ENCODE measurements at places on chromosomes 7 and 10.
A peak's percentile ranks its signal among the peaks of the same experiment; 100 is the strongest.

- DNase-seq: no peak
Measured at GRCh38 chr10:110783509-110784107, 88.1 kb upstream of the PDCD4 start.

- DNase-seq: peak; percentile 63
Measured at GRCh38 chr7:17706734-17707133, 233.6 kb downstream of the SNX13 start.

GRCh38 chr7:96241855-96242254 lies 80.0 kb downstream of the SLC25A13 start:
- DNase-seq: no peak

DNA sequence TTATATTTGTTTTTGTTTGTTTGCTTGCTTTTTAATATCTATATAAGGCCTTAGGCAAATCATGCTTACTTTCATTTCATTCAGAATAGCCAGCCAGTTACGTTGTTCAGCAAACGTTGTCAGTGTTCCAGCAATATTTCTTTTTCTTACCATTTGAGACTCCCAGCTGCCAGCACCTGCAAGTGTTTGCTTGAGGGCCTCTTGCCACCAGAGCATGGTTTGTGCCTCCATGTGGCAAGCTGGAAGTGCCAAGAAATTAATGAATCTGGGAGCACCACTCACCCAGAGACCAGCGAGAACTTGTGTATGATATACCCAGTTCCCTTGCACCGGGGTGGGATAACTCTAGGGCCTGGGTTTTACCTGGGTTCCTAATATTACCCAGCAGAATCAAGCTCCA lies 177.1 kb upstream of the CSTF2T start:
- DNase-seq: no peak

- DNase-seq: no peak
Measured at GRCh38 chr7:11951909-11952308, 119.9 kb upstream of the THSD7A start.

- DNase-seq: peak; percentile 88
Measured at GRCh38 chr10:30353851-30354250, 4.8 kb upstream of the MTPAP start.

- peak; percentile 24 for DNase-seq
Measured at GRCh38 chr7:15561835-15562234, at the start of gene AGMO. AGMO (minus strand) TSS chr7:15562015.

DNA sequence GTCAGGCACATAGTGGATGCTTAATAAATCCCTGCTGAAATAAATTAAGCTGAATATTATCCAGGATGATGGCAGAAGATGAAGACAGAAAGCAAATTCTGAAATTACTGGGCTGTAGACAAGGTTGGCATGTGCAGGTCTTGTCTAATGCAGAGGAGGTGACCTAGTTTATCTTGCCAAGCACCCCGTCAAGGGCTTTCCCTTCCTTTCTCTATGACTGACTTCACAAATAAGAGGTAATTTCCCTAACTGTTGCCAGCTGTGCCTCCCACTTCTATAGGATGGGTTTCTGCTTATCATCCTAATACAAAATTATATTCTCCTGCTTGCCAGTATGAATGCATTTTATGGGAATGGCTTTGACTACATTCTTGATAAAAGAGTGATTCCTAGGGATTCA lies 38.0 kb downstream of the LHFPL3 start:
- DNase-seq: no peak

DNA sequence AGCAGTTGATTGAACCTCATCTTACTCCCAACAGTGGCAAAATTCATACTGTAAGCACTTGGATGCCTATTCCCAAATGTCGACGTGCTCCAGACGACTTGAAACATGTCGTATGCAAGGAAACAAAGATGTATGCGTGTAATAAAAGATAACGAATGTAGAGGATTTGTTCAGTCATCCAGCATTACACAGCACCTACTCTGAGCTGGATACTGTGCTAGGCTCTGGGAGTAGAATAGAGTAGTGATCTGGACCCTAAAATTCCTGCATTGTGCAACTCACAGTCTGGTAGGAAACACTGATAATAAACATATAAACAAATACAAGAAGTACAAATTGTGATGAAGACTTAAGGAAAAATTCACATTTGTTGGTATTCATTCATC lies 5.6 kb upstream of the TBX20 start:
- DNase-seq: no peak

DNA sequence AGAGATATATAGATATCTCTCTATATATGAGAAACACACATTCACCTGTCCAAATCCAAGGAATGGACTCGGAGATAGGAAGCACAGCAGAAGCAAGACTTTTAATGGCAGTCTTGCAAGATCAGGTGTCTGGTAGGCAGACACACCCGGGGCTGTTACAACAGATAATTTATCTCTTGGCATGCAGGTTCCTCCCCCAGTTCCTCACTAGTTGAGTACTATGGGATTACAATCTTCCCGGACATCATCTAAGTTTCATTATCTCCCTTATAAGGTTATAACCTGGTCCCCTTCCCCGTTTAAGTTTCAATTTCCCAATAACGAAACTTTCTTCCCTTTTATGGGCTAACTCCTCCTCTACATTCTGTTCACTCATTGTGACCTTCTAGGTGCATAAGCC lies 399.3 kb downstream of the PPP1R3A start:
- DNase-seq: no peak

DNA sequence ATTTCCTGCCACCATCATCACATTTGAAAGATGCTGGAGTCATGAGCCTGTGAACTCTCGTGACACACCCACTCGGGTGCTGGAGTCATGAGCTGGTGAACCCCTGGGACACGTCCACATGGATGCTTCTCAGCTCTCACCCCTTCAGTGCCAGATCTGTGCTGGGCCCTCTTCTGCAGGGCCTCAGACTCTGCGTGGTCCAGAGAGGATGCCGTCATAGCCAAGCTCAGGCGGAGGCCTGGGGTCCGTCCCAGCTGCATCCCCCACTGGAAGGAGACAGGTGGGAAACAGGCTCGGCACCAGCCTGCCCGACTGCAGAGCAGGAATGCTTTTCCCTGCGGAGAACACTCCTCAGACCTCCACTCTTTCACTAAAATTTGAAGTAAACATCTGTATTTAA lies 156.5 kb upstream of the PPP2R2D start:
- DNase-seq: no peak

- no peak for DNase-seq
Measured at GRCh38 chr10:72076756-72077155, 11.6 kb downstream of the SPOCK2 start.

- no peak for DNase-seq
Measured at GRCh38 chr7:99314504-99314903, 11.2 kb upstream of the ARPC1A start.

DNA sequence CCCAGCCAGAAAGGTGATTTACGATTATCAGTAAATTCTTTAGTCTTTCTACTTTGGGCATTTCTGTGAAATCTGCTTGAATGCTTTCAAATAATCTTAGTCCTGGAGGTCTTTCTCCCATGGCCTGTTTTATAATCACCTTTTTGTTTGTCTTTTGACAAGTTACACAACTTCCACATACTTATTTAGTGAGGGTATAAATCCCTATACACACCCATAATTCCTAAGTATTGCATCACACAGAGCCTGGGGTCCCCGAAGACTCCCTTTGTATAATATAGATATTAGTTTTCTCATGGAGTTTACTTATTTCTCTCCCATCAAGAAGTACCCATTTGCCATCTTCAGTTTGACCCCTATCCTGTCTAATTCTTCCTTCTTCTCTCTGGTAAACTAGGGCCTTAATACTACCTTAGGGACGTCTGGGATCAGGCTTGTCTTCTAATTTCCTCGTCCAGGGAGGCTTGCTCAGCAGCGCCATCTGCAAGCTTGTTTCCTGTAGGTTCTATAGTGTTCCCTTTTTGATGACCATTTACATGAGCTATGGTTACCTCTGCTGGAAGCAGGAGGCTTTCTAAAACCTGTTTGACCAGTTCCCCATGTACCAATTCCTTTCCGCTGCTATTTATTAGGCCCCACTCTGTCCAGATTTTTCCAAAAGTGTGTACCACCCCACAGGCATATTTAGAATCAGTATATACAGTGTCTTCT lies 8.1 kb downstream of the DNAH11 start:
- DNase-seq: no peak

DNA sequence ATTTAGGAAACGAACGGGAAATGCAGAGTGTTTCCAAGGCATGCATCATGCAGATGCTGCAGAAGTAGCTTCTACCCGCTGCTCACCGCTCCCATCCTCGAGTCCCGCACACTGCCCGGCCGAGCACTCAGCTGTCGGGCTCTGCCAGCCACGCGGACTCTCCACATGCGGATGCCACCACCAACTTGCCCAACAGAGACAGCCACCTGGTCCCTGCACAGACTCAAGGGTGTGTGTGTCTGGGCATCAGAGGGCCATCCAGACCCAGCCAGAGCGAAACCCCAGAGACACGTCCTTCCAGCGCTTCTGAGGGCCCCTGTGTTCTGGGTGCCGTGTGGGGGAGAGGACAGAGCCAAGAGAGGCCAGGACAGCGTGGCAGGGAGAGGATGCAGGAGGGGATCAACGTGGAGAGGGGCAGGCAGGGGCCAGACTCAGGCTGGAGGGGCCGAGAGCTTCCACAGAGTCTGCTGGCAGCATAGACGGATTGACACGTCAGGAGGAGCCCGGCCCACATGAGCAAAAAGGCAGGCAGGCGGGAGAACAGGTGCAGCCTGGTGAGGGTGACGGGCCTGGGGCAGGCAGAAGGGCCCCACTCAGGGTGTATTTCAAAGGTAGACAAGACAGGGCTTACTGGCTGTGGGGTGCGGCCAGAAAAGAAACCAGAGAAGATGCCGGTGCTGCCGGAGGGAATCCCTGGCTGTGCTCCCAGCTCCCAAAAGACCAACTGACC lies 18.3 kb downstream of the GPER1 start:
- DNase-seq: no peak

DNA sequence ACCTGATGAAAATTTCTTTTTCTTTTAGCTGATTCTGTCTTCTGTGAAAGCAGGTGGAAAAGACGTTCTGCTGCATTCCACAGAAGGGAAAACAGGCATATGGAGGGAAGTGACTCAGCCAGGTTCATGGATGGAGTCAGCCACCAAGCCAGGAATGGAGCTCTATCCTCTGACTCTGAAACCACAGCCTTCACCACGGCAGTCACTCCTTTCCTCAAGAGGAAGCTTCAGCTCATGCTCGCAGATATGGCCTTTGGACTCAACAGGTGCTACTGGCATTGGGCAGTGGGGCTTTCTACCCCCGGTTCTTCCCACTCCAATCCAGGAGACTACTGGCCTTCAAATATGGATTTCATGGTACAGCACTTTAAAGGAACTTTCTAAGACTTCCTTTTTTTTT lies 11.5 kb upstream of the PLAU start:
- DNase-seq: peak; percentile 85
